Activated gamma-delta T cell (primary cell): ENCODE measurements at places on chromosomes 3 and 15.

GRCh38 chr3:155736381-155736780 is 8.5 kb downstream of the PLCH1 start:
- no peak for DNase-seq

DNA sequence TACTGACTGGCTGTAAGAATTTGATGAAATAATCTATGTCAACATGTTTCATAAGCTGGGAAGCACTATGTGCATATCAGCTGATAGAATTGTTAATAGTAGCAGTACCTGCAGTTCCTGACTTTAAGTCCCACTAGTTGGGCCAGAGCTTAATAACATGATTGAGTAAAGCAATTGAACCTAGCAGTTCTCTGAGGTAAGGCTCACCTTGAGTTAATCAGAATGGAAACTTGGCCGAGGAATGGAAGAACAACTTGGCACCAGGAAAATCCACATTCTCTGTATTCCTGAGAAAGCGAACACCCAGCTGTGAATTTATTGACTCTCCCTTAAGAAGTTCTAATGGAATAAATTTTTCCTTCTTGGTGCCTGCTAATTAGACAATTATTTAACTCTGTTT is 262.6 kb downstream of the IGSF11 start:
- DNase-seq: no peak

GRCh38 chr3:18194431-18194830 is 230.7 kb downstream of the SATB1 start:
- no peak for DNase-seq

GRCh38 chr15:98647774-98648653 is at the start of gene IGF1R:
IGF1R (plus strand) TSS chr15:98648539; CDS start chr15:98649582, 1,043 bp downstream.
- DNase-seq: peak; percentile 66

- no peak for DNase-seq
These were observed 346.6 kb upstream of the DCBLD2 start for GRCh38 chr3:99248130-99248529.

GRCh38 chr3:188446014-188446413 is 292.1 kb downstream of the LPP start:
- DNase-seq: no peak

DNA sequence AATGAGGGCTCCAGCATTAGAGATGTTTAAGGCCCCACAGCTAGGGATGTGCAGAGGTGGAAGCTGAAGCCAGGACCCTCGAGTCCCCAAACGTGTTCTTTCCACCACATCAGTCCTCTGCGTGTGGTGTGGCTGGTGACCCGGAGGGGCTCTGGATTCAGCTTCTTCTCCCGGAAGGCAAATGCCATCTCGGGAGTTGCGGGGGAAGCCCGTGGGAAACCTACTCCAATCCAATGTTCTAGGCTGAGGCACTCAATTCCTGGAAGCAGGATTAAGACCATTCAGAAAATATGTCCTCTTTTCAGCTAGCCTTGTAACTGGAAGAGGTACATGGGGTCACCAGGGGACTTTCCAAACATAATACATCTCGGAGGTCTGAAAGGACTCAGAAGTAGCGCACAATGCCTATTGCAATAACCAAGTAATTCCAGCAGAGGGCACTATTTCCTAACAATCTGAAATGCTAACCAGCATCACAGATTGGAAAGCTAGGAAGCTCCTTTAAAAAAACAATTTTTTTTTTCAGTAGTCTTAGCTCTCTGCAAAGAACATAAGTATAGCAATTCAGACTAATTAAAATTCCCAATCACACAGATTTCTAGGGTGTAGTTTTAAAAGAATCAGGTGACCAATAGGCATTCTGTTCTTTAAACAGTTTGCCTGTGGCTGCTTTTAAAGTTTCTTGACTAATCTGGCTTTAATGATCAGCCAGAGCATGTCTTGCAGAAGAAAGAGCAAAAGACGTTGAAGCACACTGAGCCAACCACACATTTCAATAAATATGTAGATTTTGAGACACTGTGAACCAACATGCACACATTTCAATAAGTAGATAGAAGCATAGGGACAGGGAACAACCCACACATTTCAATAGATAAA is 36.1 kb downstream of the BNC1 start:
- no peak for DNase-seq

GRCh38 chr15:40439461-40439959 is 1.2 kb upstream of the BAHD1 start:
- DNase-seq: no peak
